ENCODE measurements at places on chromosomes 11 and 22. TPM values are rescaled to one million over a fixed set of nuclear protein-coding genes. Genes with fewer than 3 reads are reported as not detected.
A peak's percentile ranks its signal among the peaks of the same experiment; 100 is the strongest.

The TSSK2 gene
- 188 TPM for total RNA-seq

The LMNTD2 gene
- total RNA-seq = 59.9 TPM

The LMO1 gene
- not detected for total RNA-seq

The MPPED2 gene
- 13.4 TPM for total RNA-seq

The BLID gene
- 4.6 TPM for total RNA-seq

The YPEL1 gene
- total RNA-seq = 83.6 TPM

The OR52E8 gene
- 3.0 TPM for total RNA-seq

DNA sequence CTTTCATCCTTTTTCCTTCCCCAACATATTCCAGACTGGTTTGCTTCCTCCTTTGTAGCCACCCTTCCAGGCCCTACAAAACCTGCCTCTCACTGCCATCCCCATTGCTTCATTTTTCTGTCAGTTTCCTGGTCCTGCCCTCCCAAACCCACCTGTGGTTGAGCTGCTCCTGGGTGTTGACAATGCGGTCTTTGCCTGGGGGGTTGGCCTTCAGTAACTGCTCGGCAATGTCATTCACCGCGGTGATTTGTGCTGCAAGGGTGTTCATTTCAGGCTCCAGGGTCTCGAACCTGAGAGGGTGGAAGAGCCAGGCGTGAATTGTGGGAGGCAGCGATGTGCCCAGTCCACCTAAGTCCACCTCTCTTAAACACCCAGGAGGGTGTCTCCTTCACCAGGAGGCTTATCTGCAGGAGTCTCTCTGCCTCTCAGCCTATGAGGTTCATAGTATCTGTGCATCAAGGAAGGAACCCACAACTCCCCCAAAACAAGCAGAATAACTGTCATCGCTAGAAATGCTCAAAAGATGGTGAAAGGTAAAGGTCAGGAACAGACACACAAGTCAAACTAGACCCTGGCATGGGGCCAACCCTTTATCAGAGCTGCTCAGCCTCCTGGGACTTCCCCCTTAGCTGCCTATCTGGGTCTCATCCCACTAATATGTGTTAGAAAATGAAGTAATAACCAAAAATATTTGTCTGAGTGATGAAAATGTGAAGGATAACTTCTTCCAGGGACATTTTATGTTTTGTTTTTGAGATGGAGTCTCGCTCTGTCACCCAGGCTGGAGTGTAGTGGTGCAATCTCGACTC is 23.9 kb upstream of the RBM4B start:
- no peak for DNase-seq
- no peak overlapping the region for H3K4me3 ChIP-seq
- no peaks in the 10 kb centered on the region for H3K4me1 ChIP-seq
- no peaks in the 10 kb centered on the region for H3K36me3 ChIP-seq

- no peaks in the 10 kb centered on the region for H3K36me3 ChIP-seq
- H3K27me3 ChIP-seq = no peaks in the 10 kb centered on the region
- no peak for DNase-seq
- H3K27ac ChIP-seq = no peak overlapping the region
- H3K4me1 ChIP-seq = no peaks in the 10 kb centered on the region
Measured at GRCh38 chr22:20904008-20904979, 12.9 kb upstream of the CRKL start.

GRCh38 chr11:86952221-86952875 is 2.8 kb downstream of the FZD4 start:
- H3K27me3 ChIP-seq = no peaks in the 10 kb centered on the region
- no peaks in the 10 kb centered on the region for H3K36me3 ChIP-seq
- H3K4me3 ChIP-seq = no peak overlapping the region
- H3K4me1 ChIP-seq = peaks cover 14% of the 10 kb centered on the region
- peak overlapping the region; percentile 2 for H3K27ac ChIP-seq
- no peak for DNase-seq

DNA sequence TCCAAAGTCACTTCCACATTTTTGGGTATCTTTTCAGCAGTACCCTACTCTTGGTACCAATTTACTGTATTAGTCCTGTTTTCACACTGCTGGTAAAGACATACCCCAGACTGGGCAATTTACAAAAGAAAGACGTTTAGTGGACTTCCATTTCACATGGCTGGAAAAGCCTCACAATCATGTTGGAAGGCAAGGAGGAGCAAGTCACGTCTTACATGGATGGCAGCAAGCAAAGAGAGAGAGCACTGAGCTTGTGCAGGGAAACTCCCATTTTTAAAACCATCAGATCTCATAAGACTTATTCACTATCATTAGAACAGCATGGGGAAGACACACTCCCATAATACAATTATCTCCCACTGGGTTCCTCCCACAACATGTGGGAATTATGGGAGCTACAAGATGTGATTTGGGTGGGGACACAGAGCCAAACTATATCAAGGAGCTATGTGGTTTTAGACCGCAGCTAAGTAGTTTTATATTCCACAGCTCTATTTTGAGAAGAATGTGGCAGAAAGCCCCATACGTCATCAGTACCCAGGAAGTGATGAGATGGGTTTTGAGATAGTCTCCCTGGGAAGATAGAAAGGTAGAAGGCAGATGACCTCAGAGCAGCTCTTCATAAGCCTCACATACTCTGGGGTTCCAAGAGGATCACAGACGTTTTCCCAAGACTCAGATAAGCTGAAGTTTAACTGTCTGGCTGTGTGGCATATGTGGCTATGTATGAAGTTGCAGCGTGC is 96.3 kb downstream of the APIP start:
- H3K27ac ChIP-seq = no peak overlapping the region
- H3K27me3 ChIP-seq = no peaks in the 10 kb centered on the region
- no peaks in the 10 kb centered on the region for H3K4me1 ChIP-seq
- H3K36me3 ChIP-seq = no peaks in the 10 kb centered on the region
- no peak overlapping the region for H3K4me3 ChIP-seq

DNA sequence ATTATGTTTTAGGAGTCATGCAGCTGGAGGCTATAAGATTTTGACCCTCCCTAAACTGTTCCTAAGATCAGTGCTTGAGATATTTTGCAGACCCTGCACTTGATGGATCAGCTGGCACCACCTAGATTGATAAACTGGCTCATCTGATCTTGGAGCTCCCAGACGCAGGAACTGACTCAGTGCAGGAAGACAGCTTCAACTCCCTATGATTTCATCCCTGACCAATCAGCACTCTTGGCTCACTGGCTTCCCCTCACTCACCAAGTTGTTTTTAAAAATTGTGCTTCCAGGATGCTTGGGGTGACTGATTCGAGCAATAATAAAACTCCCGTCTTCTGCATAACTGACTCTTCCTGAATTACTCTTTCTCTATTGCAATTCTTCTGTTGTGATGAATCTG is 637.5 kb upstream of the FAT3 start:
- H3K4me1 ChIP-seq = no peaks in the 10 kb centered on the region
- H3K36me3 ChIP-seq = no peaks in the 10 kb centered on the region
- no peak overlapping the region for H3K4me3 ChIP-seq
- DNase-seq = no peak
- H3K27ac ChIP-seq = no peak overlapping the region

DNA sequence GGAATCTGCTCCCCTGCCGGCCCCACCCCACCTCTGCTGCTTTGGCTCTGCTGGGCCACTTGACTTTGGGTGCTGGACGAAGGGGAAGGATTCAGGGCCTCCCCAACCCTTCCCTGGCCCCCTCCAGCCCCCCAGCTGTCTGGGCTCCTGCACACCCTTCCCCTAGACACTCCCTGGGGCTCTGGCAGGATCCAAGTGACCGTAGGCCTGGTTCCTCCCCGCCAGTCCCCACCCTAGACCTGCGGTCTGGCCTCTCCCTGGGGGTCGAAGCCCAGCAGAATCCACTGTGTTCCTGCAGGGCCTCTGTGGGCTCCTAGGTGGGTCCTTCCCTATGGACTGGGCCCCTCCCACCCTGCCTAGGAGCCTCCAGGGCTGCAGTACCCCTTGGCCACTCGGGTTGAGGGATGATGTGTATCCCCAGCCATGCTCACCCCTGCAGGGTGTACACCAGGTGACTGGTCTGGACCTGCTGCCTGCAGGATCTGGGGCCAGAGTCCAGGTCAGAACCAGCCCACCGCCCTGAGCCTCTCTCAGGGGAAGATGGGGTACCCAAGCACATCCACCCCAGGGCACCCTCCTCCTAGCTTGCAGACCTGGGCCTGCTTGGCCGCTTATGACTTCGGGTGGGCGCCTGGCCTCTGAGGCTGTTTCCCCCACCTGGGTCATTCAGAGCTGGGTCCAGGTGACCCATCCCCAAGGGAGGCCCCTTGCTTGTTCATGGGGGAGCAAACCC is 5.6 kb downstream of the PIM3 start:
- no peak for DNase-seq
- H3K4me3 ChIP-seq = no peak overlapping the region
- H3K36me3 ChIP-seq = no peaks in the 10 kb centered on the region
- H3K27ac ChIP-seq = peak overlapping the region; percentile 88
- peaks cover 67% of the 10 kb centered on the region for H3K4me1 ChIP-seq

- peak overlapping the region; percentile 66 for H3K27ac ChIP-seq
- no peak overlapping the region for H3K4me3 ChIP-seq
- H3K36me3 ChIP-seq = no peaks in the 10 kb centered on the region
- peaks cover 72% of the 10 kb centered on the region for H3K4me1 ChIP-seq
Measured at GRCh38 chr11:61910187-61911127, 6.9 kb downstream of the RAB3IL1 start.

GRCh38 chr11:36459046-36459445 is 51.0 kb downstream of the TRAF6 start:
- H3K4me1 ChIP-seq = peaks cover 23% of the 10 kb centered on the region
- no peak overlapping the region for H3K27ac ChIP-seq
- H3K4me3 ChIP-seq = no peak overlapping the region
- no peaks in the 10 kb centered on the region for H3K36me3 ChIP-seq
- DNase-seq = no peak
- no peaks in the 10 kb centered on the region for H3K27me3 ChIP-seq

DNA sequence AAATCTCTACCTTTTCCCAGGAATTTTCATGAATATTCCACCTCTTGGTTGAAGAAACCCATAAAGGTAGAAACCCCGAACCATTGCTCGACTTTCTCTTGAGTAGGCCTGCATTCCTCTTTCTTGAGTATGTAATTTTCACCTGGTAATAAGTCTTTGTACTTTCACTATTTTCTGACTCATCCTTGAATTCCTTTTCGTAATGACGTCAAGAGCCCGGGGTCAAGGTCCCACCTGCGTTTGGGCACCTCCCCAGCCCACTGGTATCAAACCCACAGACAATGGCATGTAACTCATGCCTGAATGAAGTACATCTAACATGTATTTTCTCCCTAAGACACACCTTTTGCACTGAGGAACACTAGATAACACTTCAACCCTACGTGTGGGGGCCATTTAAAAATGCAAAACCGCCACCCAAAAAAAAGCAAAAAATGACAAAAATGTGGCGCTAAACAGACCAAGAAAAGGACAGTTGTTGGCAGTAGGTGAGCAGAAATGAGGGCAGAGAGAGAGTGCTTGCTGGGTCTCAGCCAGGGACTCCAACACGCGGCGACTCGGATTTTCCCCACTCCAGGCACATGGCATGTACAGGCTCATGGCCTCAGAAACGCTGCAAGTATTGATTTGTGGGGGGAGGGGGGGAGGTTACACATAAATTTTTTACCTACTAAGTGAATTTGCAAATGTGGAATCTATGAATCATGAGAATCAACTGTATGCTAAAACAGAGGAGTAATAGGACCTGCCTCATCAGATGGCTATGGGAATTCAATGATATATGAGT is 4.1 kb upstream of the C11orf24 start:
- H3K4me3 ChIP-seq = no peak overlapping the region
- H3K36me3 ChIP-seq = no peaks in the 10 kb centered on the region

DNA sequence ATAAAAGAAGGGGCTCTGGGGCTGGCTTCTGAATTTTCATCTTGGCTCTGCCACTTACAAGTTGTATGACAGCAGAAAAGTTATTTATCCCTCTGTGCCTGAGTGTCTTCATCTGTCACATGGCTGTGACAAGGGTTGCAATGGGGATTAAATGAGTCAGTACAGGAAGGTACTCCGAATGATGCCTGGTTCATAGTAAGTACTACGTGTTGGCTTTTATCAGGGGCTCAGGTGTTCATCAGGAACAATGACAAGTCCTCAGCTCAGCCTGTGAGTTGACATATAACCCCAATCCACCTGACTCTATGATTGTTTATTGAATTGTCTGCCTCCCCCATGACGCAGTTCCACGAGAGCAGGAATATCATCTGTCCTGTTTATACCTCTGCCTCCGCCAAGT is 45.7 kb downstream of the PAMR1 start:
- H3K27ac ChIP-seq = no peak overlapping the region
- no peaks in the 10 kb centered on the region for H3K36me3 ChIP-seq
- no peak overlapping the region for H3K4me3 ChIP-seq
- no peaks in the 10 kb centered on the region for H3K27me3 ChIP-seq

- H3K36me3 ChIP-seq = no peaks in the 10 kb centered on the region
- no peaks in the 10 kb centered on the region for H3K27me3 ChIP-seq
- peak; percentile 32 for DNase-seq
- no peaks in the 10 kb centered on the region for H3K4me1 ChIP-seq
- no peak overlapping the region for H3K4me3 ChIP-seq
Measured at GRCh38 chr11:110044226-110044968, 48.8 kb upstream of the ZC3H12C start.

GRCh38 chr22:26054841-26055605 is 114.2 kb upstream of the SEZ6L start:
- DNase-seq = no peak
- H3K4me1 ChIP-seq = no peaks in the 10 kb centered on the region
- H3K27me3 ChIP-seq = no peaks in the 10 kb centered on the region
- no peak overlapping the region for H3K27ac ChIP-seq

- H3K36me3 ChIP-seq = no peaks in the 10 kb centered on the region
- H3K4me1 ChIP-seq = no peaks in the 10 kb centered on the region
- H3K27me3 ChIP-seq = no peaks in the 10 kb centered on the region
- no peak overlapping the region for H3K27ac ChIP-seq
- DNase-seq = no peak
Measured at GRCh38 chr22:37260155-37260795, 16.2 kb upstream of the RAC2 start.

DNA sequence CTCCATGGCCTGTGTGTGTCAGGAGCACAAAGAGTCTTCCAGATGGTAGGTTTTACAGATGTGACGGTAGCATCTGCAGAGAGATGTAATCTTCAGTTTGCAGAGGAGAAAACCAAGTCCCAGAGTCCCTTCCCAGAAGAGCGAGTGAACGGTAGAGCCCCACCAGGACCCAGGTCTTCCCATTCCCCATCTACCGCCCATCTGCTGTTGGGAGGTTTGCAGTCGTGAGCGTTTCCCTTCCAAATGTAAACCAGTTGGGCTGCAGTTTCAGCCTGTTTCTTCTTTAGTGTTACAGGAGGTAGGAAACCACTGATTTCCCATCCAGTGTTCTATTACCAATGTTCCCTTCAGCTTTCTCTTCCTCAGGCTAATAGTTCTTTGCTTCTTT is 24.0 kb downstream of the PANX1 start:
- H3K27me3 ChIP-seq = no peaks in the 10 kb centered on the region
- H3K4me3 ChIP-seq = no peak overlapping the region
- H3K36me3 ChIP-seq = no peaks in the 10 kb centered on the region

DNA sequence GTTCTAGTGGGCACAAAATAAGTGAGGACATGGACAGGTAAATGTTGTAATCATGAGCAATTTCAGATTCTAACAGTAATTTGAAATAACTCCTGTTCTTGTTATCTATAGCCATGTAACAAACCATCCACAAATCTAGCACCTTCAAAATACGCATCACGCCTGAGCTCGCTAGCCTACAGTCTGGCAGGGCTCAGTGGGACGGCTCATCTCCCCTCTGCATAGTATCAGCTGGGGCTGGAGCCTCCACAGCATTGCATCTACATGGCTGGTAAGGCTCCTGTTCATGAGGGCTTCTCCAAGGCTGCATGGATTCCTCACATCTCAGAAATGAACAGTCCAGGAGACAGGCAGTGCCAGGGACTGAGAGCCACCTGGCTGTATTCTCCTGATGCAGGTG is 112.6 kb downstream of the KCNQ1 start:
- H3K27me3 ChIP-seq = no peaks in the 10 kb centered on the region
- no peak overlapping the region for H3K4me3 ChIP-seq
- peaks cover 6% of the 10 kb centered on the region for H3K4me1 ChIP-seq
- no peak for DNase-seq
- no peaks in the 10 kb centered on the region for H3K36me3 ChIP-seq
- no peak overlapping the region for H3K27ac ChIP-seq
